Hepatic stellate cell (primary cell): ENCODE measurements at places on chromosomes 12 and 14.

DNA sequence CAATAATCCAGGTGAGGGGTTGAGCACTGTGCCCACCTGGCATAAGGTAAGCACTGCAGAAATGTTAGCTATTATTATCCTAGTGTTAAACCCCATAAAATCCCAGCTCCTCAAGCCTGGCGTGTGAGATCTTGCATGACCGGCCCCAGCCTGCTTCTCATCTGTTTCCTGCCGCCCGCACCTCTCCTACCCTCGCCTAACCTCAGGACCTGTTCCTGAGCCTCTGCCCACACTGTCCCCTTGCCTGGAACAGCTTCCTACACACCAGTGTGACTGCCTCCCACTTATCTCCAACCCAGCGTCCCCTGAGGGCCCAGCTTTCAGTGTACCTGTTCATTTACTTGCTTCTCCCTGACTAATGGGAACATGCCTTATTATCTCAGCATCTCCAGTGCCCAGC, 24.7 kb downstream of the ISCA2 start:
- DNase-seq = no peak

DNA sequence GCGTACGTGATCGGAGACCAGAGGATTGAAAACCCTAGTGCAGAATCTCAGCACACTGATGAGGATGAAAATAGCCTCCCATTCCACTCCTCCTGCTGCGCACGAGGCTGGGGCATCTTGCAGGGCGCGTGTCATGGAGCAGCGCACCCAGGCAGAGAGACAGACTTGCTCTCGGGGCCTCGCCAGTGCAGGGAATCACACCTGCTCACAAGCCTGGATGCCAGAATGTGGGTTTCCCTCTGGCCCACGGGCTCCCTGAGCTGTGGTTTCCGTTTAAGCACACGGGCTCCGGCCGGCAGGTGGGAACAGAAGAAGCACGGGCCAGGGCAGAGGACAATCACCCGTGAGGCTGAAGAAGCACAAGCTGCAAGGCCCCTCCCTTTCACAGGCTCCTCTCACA, 2.0 kb downstream of the FGF6 start:
- DNase-seq = peak; percentile 0

- no peak for DNase-seq
Observed at GRCh38 chr12:103855896-103856657, 15.0 kb upstream of the NT5DC3 start.

DNA sequence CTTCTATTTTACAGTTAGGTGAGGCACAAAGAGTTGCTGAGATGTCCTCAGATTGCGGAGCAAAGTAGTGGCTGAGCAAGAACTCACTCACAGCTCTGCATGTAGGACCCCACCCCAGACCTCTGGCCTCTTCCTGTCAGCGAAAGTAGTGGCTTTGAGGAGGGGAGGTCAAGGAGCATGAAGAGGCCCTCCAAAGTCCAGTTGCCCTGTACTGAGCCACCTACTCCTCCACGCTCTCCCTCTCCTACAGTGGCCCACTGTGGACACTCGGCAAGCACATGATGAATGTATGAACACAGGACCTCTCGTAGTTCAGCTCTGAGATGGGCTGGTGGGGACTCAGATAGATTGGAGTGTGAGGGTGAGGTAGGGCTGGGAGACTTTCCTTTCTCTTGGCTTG, 5.3 kb upstream of the PLEKHH1 start:
- no peak for DNase-seq

GRCh38 chr12:89154743-89155499, 197.4 kb downstream of the DUSP6 start:
- no peak for DNase-seq

- DNase-seq = no peak
Observed at GRCh38 chr14:102229071-102229738, 75.8 kb downstream of the MOK start.

DNA sequence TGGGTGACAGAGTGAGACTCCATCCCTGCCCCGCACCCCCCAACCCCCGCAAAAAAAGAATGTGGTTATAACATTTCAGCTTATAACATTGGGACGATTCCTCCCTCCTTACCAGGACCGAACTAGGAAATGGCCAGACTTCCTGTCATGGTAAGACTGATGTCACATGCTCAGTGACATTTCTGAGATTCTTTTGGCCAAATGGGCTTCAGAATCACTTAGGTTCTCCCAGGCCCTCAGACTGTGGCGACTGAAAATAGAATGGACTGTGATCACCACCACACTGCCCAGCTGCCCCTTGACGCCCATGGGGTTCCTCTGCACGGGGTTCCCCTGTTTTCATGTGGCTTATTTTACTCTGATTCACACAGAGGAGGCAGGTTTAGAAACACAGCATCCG, 115.0 kb upstream of the EVL start:
- peak; percentile 42 for DNase-seq

DNA sequence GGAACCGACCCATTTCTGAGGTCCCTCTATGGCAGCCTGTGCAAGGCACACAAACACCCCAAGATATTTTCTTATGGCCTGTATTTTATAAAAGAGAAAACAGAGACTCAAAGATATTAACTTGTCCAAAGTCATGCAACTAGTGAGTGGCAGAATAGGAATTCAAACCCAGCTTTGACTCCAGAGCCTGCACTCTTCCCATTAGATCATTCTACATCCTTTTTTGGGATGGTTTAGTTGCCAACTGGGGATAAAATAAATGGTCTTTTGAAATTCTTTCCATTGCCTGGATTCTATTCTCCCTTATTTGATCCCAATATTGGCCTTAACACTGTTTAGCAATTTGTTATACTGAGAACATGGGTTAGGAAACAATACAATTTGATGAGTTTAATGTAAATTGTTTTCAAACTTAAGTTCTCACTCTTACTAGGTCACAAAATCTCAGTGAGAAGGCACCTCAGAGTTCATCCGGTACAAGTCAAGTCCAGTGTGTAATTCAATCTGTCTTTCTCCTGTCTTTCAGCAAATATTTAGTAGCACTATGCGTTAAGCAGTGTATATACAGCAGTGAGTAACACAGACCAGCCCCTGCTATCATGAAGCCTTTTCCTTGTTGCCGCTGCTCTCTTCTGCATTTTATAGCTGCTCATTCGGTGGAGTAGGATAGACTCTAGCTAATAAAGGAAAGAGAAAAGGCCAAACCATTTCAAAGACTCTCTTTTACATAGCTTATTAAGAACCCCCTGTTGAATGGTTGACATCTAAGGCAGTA, 162.1 kb upstream of the IFNG-AS1 start:
- no peak for DNase-seq

GRCh38 chr12:31588976-31589375, 2.0 kb downstream of the DENND5B start:
- DNase-seq = peak; percentile 28

- no peak for DNase-seq
Observed at GRCh38 chr12:106767206-106767605, 7.3 kb upstream of the RIC8B start.

DNA sequence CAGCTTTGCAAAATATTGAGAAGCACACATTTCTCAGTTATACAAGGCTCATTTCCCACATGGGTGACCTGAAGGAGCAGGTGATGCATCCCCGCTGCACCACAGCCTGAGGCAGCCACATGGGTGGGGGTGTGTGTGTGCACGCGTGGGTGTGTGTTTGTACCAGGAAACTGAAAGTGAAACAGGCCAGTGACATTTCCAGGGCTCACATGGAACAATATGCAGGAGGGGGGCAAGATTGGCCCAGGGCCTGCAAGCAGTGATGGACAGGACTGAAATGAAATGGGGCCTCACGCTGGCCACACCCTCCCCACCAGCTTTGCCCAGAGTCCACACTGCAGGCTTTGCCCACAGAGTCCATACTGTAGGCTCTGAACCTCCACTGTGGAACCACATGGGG, 154.2 kb upstream of the PARP11 start:
- DNase-seq = no peak

DNA sequence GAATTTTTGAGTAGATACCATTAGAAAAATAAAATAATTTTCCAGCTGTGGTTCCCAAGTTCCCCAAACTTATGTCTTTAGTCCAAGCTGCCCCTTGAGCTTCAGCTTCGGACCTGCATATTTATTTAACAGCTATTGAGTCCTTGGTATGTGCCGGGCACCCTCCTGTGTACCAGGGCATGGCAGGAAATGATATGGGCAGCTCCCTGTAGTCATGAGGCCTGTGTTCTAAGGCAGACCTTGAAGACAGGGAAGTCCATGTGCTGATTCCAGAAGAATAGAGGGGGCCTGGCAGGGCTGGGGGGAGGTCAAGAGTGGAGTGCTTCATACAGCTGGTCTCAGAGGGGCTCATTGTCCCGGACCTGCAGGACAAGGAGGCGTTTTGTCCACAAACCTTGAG, 29.2 kb downstream of the TRAF3 start:
- DNase-seq = no peak

- no peak for DNase-seq
Observed at GRCh38 chr12:79302162-79302814, 388.5 kb downstream of the PAWR start.

DNA sequence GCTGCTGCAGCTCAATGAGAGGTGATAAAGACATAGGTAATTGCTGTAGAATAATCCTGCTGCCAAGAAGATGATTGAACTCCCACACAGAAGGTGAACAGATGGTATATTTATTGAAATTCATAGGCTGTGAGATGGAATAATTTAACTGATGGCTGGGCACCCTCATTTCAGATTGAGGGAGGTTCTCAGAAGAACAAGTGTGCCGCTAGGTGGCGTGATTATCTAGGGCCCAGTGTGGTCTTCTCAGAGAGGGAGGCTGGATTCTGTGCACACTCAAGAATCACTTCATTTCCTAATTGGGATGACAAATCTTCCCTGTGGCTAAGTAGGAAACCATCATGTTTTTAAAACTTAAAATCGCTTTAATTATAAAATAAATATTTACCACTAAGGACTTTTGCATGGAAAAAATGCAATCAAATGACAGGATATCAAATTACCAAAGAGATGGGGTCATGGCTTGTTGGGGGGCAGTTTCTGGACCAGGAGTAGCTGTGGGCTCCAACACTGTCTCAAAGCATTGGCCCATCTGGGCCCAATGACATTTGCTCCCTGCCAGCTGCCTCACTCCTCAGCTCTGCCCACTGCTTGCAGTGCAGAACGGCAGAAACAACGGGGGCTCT, 132.3 kb downstream of the SNAPC1 start:
- peak; percentile 52 for DNase-seq

GRCh38 chr14:74476607-74477006, 16.5 kb downstream of the NPC2 start:
- DNase-seq = no peak

DNA sequence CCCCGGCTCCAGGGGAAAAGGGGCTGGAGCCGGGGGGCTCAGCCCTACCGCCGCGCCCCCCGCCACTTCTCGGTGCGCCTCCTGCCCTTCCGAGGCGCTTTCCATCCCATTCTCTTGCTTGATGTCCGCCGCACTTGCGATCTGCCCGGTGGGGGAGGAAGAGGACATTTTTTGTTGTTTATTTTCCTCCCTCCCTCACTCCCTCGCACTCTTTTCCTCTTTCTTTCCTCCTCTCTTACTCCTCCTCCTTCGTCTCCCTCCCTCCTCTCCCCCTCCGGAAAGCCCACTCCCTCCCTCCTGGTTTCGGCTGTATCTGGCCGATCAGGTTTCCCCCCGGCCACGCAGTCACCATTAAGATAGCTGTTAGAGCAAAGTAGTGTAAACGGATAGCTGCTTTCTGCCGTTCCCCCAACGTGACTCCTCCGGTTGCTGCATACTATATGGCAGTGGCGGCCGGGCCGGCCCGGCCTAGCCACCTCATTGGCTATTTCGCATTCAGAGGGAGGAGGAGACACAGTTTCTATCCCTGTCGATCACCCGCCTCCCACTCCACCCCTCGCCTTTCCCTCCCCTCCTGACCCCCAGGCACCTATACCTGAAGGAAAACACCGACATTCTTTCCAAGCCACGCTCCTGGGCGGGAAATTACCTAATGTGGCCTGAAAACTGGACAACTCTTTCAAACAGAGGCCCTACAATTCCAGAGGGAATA, at the start of gene SIX4:
Gene SIX4 (minus strand): TSS at position 445 of the 712 bp plus-strand sequence. CDS start 277 bp downstream, at position 168.
- peak; percentile 84 for DNase-seq

- no peak for DNase-seq
Observed at GRCh38 chr12:40258371-40258770, 33.6 kb downstream of the LRRK2 start.

- no peak for DNase-seq
Observed at GRCh38 chr12:107372229-107372658, 278.9 kb upstream of the CRY1 start.

GRCh38 chr14:64625386-64626232, 75.8 kb downstream of the PPP1R36 start:
- DNase-seq = no peak

GRCh38 chr14:76784266-76784874, 23.1 kb downstream of the VASH1 start:
- DNase-seq = no peak

- DNase-seq = no peak
Observed at GRCh38 chr14:35938770-35939169, 112.6 kb downstream of the BRMS1L start.

DNA sequence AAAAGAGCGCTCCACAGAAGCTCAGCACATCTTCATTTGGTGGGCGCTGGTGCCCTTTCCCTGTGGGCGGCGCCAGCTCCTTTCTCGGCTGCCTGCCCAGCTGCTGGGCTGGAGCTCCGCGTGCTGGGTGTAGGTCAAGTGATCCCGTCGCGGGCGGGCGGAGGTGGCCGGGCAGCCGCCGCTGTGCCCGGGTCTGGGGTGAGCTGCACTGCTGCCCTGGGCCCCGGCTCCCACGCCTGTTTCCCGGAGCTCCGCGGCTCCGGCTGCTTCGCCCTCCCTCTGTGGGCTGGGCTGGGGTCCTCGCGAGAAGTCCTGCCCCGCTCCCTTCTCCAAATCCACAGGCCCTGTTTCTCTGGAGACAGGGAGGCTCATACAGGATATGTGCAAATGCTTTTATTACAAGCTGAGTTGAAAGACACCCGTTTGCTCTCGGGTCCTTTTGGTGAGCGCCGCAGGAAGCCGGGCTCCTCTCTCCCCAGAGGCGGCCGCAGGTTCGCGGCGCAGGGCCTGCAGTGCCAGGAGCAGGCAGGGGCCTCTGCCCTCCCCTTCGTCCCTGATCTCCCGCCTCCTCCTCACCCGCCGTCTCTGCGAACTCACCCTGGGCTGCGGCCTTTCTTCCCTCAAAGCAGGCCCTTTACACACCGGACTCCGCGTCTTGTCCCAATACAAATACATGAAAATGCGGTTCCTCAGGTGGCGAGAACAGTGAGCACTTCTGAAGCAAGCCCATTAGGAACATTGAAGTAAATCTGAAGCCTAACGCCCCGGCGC, 67.8 kb upstream of the CAPRIN2 start:
- peak; percentile 57 for DNase-seq

DNA sequence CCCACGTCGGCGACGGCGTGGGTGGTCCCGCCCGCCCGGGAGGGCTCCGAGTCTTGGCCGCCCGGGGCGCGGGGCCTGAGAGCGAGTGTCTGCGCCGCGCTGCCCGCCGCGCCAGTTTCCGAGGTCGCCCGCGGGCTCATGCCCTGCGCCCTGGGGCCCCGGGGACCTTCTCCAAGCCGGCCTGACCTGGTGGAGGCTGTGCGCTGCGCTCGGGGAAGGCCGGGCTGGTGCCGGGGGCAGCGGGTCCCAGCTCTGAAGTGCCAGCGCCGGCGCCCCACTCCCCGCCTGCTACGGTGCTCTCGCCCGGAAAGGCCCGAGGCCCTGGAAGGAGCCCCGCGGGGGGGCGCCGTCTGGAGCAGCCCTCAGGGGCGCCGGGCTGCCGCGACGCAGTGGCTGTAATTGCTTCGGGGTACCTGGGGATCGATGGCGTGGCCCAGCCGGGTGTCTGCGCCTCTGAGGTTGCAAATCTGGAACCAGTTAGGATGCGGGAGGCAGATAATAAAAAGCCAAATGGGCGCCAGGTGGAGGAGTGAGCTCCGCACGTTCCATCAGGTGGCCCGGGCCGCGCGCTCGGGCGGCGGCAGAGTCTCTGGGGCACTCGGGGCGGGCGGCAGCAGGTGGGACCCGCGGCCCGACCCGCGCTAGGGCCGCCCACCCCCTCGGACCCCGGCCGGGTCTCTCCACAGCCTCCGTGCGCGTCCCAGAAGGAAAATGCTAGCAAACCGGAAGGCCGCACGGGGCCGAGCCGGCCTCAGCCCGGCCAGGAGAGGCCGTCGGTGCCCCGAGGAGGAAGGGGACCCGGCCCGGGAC, 102.3 kb upstream of the DIO3 start:
- DNase-seq = no peak
